HS-5 (cell line): ENCODE measurements at places on chromosomes 11 and 22.

- DNase-seq, result no peak
Observed at GRCh38 chr22:27961182-27961581, 42.1 kb upstream of the PITPNB start.

- DNase-seq, result no peak
Observed at GRCh38 chr11:117970400-117971024, 15.7 kb upstream of the IL10RA start.

- DNase-seq, result no peak
Observed at GRCh38 chr22:43412808-43413795, 1.3 kb downstream of the MPPED1 start.

- no peak for DNase-seq
Observed at GRCh38 chr11:87454241-87454640, 416.5 kb downstream of the TMEM135 start.

GRCh38 chr11:75388386-75389275, 10.7 kb upstream of the RPS3 start:
- DNase-seq, result no peak

GRCh38 chr11:85652786-85653447, 5.2 kb downstream of the TMEM126A start:
- no peak for DNase-seq

GRCh38 chr22:28357193-28357592, 322.4 kb downstream of the TTC28 start:
- no peak for DNase-seq

GRCh38 chr11:67119585-67120391, 725 bp downstream of the KDM2A start:
- no peak for DNase-seq

GRCh38 chr11:72871119-72871518, 56.9 kb downstream of the ATG16L2 start:
- DNase-seq, result no peak

GRCh38 chr11:103970701-103971249, 65.7 kb upstream of the DDI1 start:
- no peak for DNase-seq

DNA sequence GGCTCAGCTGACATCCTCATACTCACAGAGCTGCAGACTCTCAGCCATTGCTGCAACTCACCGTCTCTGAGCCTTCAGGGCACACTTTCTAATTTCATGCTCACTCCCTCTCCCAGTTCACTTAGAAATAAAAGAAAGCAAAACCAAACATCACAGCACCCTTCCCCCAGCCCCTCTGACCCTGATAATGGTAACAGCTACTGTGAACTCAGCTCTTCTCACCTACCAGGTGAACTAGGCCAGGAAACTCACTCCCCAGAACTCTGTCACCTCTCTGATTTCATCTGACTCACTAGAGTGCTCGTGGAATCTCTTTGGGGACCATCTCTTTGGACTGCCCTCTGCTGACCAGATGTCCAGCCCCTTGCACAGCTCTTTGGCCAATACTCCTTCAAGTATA, 14.5 kb upstream of the PARVA start:
- no peak for DNase-seq

GRCh38 chr11:34495239-34495723, 18.3 kb downstream of the ELF5 start:
- no peak for DNase-seq
